NCI-H187 (cell line): ENCODE measurements at places on chromosomes 7 and 10.

- no peak for DNase-seq
Observed at GRCh38 chr7:123285076-123285700, 85.4 kb upstream of the SLC13A1 start.

GRCh38 chr7:46224363-46224762 lies 303.3 kb upstream of the IGFBP3 start:
- DNase-seq, result no peak

DNA sequence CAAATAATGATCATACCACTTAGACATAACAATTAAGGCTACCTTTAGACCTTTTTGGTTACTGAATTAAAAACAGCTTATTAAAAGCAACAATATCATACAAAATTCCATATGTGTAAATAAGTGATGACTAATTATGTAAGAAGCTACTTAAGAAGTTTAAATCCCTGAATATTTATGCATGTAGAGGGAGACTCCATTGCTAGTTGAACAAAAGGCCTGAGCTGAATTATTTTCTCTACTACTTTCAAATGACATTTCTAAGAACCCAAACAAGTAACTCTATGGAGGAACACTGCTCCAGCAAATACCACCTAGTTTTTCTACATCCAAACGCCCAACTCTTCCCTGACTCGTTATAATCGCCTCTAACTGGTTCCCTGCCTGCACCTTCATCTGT lies 31.5 kb downstream of the EPC1 start:
- no peak for DNase-seq

- DNase-seq, result no peak
Observed at GRCh38 chr7:101299511-101300464, 21.8 kb downstream of the IFT22 start.

GRCh38 chr10:62647375-62648092 lies 157.0 kb upstream of the ADO start:
- DNase-seq, result no peak
